ENCODE measurements at places on chromosomes 11 and 22.

DNA sequence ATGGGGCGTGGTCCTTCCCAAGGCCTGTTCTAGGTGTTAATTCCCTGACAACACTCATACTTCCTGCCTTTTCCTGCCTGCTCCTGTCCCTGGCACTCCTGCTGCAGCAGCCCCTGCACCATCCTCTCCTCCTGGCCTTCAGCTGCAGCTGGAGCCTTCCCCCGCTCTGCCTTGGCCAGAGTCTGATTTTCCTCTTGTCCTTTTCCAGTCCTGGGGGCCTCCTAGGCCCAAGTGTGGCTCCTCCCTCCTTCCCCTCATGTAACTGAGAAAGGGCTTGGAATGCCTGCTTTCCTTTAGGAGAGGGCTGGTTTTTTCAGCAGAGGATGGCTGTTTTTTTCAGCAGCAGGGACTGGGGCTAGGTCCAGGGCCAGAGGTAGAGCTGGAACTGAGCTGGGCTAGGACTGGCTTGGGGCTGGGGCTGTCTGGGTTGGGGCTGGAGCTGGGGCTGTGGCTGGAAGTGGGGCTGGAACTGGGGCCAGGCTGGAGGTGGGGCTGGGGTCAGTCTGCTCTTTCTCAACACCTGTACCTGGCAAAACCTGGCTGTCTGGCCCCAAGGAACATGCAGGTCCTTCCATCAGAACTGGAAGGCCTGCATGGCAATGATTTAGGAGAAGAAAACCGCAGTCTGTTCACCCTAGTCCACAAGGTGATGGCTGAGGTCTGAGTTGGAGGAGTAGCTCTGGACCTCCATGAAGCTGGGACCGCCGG, 23.6 kb downstream of the ZC3H7B start:
- no peak for DNase-seq

DNA sequence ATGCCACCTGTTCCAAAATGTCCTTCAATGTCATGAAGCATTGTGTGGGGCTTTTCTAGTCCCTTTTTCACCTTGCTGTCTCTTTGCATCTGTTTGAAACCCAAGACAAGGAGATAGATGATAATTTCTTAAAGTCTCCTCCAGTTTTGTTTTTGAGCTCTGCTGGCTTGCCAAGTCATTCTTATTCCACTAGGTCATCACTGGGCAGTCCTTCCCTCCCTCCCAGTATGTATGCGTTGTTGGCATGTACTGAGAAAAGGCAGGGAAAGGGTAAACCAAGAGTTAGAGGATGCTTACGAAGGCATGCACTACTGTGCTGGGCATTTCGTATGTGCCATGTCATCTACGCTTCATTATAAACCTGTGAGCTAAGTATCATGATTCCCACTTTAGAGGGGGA, 78.6 kb downstream of the PARVA start:
- DNase-seq: no peak

DNA sequence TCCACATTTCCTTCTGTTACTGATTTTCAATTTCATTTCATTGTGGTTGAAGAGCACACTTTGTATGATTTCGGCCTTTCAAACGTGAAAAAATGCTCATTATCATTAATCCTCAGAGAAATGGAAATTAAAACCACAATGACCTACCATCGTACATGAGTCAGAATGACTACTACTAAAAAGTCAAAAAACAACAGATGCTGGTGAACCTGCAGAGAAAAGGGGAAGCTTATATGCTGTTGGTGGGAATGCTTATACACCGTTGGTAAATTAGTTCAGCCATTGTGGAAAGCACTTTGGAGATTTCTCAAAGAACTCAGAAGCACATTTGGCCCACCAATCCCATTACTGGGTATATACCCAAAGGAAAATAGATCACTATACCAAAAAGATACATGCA, 57.6 kb downstream of the DLG2 start:
- DNase-seq: no peak

DNA sequence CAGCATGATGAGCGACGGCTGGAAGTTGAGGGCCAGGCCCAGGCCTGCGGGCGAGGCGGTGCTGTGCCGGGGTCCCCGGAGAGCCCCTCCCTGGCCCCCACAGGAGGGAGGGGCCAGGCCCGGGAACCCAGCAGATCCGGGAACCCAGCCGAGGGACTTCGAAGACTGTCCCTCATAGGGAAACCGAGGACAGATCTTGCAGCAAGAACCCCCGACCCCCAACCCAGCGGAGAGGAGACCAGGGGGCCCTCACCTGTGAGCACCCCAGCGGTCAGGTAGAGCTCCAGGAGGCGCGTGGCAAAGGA, 2.4 kb downstream of the SLC16A8 start:
- no peak for DNase-seq

GRCh38 chr11:123052901-123053721, 8.8 kb downstream of the HSPA8 start:
- DNase-seq: no peak

GRCh38 chr11:1283091-1283511, 26.3 kb downstream of the TOLLIP start:
- DNase-seq: no peak

DNA sequence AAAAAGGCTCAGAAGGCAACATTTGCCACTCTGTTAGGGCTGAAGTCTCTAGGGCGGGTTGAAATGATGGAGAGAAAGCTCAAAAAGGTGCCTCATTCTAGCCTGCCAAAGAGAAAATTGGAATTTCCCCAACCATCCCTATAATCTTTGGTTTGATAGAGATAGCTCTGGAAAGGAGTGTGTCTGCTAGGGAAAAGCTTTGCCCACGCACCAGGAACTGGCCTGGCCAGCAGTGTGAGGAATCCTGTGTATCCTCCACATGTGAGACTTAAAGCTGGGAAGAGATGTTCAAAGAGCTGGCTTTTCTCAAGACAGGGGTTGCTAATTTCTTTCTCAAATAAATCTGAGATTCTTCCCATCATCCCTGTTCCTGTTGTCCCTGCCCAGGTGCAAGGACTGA, 193.7 kb downstream of the OPCML start:
- no peak for DNase-seq

GRCh38 chr11:46072172-46072964, 48.9 kb downstream of the PHF21A start:
- no peak for DNase-seq

Data from effector memory CD4-positive, alpha-beta T cell (primary cell).